ENCODE measurements at places on chromosomes 6 and 20. TPM values are rescaled to one million over a fixed set of nuclear protein-coding genes. Genes with fewer than 3 reads are reported as not detected.

GRCh38 chr6:2158596-2159271, 86.7 kb downstream of the GMDS start:
- H3K27me3 ChIP-seq: no peaks in the 10 kb centered on the region
- DNase-seq: peak; percentile 78
- H3K27ac ChIP-seq: no peak overlapping the region

DNA sequence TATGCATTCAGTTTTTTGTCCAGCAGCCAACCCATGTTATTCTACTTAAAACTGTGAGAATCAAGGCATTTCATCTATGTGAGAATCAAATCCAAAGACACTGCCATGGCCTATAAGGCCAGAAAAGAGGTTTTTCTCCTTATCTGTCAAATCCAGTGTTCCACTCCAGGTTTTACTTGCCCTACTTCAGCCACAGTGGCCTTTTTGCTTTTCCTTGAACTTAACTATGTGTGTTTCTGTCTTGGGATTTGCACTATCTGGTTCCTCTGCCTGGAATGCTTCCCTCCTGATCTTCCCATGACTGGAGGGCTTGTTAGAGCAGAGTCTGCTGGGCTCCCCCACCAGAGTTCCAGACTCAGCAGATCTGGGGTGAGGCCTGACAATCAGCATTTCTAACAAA, 113.1 kb upstream of the DOK5 start:
- H3K36me3 ChIP-seq: no peaks in the 10 kb centered on the region
- H3K4me3 ChIP-seq: no peak overlapping the region
- no peak overlapping the region for H3K27ac ChIP-seq
- H3K4me1 ChIP-seq: peaks cover 2% of the 10 kb centered on the region
- no peak for DNase-seq
- H3K27me3 ChIP-seq: no peaks in the 10 kb centered on the region

DNA sequence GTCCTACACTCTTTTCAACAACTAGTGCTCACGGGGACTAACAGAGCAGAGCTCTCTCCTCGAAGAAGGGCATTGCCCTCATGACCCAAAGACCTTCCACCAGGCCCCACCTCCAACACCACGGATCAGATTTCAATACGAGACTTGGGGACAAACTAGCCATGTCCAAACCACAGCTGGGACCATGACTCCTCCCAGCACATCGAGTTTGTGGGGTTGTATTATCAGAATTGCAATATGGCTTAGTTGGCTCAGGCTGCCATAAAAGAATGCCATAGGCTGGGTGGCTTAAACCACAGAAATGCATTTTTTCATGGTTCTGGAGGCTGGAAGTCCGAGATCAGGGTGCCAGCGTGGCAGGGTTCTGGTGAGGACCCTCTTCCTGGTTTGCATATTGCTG, 189.7 kb upstream of the PMEPA1 start:
- no peak overlapping the region for H3K4me3 ChIP-seq
- no peaks in the 10 kb centered on the region for H3K36me3 ChIP-seq
- no peaks in the 10 kb centered on the region for H3K27me3 ChIP-seq
- H3K4me1 ChIP-seq: peaks cover 3% of the 10 kb centered on the region

- no peak overlapping the region for H3K27ac ChIP-seq
- no peak overlapping the region for H3K4me3 ChIP-seq
- peaks cover 5% of the 10 kb centered on the region for H3K4me1 ChIP-seq
- DNase-seq: no peak
- no peaks in the 10 kb centered on the region for H3K27me3 ChIP-seq
- H3K36me3 ChIP-seq: no peaks in the 10 kb centered on the region
These were observed 4.3 kb downstream of the VAPB start for GRCh38 chr20:58393299-58393698.

The NFATC2 gene
- 0.27 TPM for polyA plus RNA-seq

The BFSP1 gene
- polyA plus RNA-seq: 1.5 TPM

The OPN5 gene
- not detected for polyA plus RNA-seq
